ENCODE measurements at places on chromosomes 7 and 10.

GRCh38 chr7:84041649-84042048, 152.9 kb downstream of the SEMA3A start:
- DNase-seq, result no peak

DNA sequence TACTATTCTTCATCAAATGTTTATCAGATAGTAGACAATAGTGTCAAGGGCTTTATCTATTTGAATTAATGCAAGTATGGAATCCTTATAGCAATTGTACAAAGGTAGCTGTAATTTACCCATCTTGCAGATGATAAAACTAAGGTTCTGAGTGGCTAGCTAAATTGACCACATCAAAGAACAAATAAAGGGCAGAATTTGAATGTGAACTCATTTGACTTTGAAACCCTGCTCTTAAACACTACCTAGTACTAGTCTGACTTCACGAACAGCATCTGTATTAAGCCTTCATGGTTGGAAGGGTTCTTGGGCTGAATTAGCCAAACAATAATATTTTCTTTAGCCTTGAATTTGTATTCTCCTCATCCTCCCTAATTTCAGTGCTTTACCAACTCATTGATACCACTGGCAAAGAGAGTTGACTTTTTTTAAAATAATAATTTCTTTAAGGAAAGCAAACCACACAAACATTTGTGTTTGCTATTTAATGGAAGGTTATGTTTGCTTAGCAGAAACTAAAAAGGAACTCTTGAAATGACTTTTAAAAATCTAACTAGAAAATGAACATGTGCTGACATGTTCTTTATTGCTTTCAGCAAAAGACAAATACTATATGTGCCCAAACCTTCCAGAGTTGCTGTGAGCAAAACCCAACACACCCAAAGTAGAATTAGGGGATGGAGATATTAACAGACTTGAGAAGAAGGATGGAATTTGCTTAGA, 322.6 kb downstream of the RNLS start:
- DNase-seq, result no peak

- DNase-seq, result no peak
These were observed 24.9 kb downstream of the CALD1 start for GRCh38 chr7:134804351-134804750.

DNA sequence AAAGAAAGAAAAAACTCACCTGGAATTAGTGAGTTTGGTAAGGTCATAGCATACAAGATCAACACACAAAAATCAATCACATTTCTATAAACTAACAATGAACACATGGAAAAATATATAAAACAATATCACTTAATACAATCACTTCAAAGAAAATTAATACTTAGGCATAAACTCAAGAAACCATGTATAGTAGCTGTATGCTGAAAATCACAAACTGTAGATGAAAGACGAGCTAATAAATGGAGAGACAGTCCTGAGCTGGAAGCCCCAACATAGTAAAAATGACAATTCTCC, 113.8 kb upstream of the RHEB start:
- DNase-seq, result no peak

DNA sequence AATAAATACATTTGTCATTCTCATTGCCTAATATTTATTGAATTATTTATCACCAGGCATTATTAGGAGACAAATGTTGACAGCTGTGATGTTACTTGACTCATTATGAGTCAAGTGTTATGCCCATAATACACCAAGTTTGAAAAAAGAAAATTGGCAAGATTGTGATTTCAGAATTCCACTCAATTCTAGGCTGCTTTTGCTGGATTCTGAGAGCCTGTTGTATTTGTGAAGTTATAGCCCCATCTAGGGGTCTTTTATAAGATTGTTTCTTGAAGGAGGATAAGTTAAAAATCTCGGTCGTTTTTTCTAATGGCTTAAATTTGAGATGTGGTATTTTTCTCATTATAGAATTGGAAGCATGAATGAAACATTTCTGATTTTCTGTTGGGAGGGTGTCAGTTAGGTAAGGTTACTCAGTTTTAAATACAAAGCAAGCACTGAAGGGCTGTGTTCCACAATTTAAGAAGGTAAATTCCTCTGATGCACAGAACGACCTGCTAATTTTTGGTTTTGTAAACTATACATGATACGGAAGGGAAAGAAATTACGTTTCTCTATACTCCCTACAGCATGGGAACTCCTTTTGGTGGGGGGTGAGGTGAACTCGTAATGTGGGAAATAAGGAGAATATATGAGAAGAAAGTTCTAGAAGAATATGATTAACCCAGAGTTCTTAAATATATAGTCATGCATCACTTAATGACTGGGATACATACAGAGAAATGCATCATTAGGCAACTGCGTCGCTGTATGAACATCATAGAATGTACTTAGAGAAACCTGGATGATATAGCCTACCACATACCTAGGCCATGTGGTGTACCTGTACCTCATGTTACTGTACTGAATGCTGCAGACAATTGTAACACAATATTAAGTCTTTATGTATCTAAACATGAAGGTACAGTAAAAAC, 2.6 kb downstream of the STK31 start:
- DNase-seq, result peak; percentile 67

GRCh38 chr10:49178489-49179471, 9.4 kb downstream of the TMEM273 start:
- no peak for DNase-seq

DNA sequence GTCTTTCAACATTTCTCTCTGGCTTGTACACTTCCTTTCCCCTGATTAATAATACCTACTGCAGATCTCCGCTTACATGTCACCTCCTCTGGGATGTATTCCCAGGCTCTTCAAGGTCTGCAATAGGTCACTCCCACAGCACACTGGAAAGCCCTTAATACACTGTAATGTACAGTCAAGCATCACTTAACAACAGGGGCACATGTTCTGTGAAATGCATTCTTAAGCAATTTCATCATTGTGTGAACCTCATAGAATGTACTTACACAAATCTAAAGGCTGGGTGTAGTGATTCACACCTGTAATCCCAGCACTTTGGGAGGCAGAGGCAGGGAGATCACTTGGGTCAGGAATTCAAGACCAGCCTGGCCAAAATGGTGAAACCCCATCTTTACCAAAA, 1.9 kb downstream of the COX15 start:
- DNase-seq, result no peak

- no peak for DNase-seq
These were observed 21.3 kb upstream of the HERPUD2 start for GRCh38 chr7:35716038-35716803.

- no peak for DNase-seq
These were observed 305.1 kb upstream of the PITRM1 start for GRCh38 chr10:3477683-3478082.

DNA sequence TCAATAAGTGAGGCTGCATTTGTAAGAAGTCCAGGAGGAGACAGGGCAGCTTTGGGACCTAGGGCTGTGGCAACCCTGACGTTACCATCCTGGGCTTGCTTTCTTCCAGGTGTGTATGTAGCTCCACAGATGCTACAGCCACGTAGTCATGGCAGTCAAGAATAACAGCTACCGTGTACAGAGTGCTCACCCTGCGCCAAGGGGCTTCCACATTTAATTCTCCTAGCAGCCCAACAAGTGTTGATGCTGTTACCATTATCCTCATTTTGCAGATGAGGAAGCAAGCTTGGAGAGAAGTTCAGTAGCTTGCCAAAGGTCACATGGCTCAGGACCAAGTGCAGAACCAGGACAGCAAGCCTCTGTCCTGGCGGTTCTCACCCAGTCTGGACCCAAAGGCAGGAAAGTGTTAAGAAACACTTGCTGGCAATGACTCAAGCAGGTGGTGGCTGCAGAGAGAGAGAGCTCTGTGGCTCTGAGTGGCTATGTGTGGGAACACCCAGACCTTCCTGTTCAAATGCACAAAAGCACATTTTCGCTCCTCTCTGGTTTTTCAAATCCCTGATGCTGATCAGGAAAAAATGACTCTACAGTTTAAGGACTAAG, 89.8 kb downstream of the CREM start:
- no peak for DNase-seq

GRCh38 chr7:490461-491291, 29.0 kb downstream of the PDGFA start:
- peak; percentile 77 for DNase-seq

- DNase-seq, result no peak
These were observed 60.1 kb downstream of the FAM171A1 start for GRCh38 chr10:15310776-15311568.

DNA sequence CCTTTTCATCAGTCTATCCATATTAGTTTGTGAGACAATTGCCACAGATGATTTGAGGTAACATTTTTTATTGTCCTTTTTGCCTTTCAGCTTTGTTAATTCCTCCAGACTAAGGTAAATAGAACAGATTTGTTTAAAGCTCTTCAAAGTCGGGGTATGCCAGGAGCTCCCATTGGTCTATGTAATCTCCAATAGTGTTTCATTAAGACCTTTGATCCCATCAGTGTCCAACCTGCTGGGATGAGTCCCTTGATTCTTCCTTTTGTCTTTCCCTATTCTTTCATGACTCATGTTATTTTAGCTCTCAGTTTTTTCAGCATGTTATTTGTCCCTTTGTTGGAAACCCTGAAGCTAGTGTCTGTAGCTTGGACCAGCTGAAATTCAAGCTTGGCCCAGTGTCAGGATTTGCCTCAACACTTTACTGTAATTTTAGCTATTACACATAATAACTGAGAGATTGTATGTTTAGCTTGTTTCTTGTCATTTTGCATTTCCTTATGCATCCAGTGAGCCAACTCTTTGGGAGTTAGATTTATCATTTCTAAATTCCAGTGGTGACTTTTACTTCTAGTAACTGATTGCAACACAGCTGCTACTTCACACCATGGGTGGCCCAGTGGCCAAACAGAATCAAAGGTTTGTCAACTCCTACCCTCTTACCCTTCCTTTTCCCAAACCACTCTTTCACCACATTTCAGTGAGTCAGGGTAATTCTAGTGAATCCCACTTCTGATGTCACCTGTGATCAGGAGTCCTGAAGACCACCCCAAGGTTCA, 15.3 kb downstream of the AGBL3 start:
- DNase-seq, result no peak

- peak; percentile 54 for DNase-seq
These were observed 2.0 kb downstream of the HOXA11 start for GRCh38 chr7:27182861-27183681.

DNA sequence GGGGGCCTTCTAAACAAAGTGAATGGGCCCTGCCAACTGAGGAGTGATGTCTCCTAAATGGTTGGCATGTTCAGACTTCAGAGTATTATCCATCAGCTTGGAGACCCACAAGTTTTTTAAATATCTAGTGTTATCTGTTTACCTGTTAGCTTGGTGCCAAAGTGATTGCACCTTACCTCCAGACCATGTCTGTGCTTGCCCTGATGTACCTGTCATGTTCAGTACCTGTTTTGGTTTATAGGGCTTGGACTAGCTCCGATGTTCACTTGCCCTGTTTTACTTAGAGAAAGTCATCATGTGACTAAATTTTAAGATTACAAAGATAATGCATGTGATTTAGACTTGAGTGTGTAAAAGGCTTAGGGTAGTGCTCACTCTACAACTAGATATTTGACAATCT, 67.7 kb downstream of the CNNM2 start:
- no peak for DNase-seq

GRCh38 chr7:105244594-105244993, 144.1 kb downstream of the SRPK2 start:
- no peak for DNase-seq

DNA sequence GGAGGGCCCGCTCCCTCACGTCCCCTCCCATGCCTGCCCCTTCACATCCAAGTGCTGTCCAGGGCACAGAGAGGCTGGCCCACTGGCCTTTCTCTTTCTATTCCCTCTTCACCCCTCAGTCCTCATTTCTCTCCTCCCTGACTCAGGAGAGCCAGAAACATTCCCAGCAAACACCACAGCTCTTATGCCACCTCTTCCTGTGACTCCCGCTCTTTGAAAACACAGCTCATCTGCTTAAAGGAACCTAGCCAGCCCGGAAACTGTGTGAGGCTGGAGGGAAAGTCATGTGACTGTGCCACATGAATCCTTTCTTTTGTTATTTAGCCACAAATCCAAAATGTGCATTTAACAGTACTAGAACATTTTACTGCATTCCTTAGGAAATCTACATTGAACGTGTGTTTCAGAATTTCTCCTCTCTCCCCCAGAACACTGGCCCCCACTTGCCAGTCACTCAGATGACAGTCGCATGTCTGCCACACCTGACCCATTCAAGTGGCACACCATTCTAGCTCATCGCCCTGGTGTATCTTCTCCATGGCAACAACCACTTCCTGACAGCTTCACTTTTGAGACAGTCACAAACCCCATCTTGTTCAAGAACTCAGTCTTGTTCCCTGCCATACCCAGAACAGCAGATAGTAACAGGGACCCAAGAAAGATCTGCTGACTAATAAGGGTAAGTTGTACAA, 42.8 kb downstream of the GRB10 start:
- no peak for DNase-seq

- DNase-seq, result no peak
These were observed 518.8 kb downstream of the DNAJB6 start for GRCh38 chr7:157855452-157856213.

DNA sequence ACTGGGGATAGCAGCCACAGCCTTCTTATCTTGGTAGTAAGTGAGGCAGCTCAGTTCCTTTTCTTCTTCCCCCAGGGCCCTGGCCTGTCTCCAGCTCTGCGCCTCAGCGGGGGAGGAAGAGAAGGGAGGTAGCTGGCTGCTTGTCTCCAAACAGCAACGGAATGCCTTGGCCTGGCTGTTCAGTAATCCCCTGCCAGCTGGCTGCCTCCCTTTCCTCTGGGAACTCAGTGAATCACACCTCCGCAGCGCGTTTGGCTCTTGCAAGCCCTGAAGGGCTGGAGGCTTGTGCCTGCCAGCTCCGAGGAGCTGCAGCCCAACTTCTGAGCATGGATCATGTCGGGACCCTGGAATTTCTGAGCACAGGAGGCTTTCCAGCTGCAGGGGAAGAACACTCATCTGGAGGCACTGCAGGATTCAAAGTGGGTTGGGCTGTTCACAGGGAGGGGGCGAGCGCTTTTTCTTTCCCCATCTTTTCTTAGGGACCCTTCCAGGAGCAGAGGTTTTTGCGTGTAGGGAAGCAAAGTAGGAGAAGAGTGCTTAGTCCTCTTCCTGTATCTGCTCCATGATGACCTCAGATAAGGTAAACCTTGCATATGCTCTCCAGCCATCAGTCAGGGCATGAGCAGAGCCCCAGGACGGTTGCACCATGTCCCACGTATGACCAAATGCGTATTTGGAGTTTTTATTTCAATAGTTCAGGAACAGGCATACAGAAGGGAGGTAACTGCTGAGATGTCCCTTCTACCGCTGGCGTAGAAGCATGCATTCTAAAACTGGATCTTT, 253.2 kb upstream of the INHBA start:
- no peak for DNase-seq

- no peak for DNase-seq
These were observed 35.0 kb upstream of the WASL start for GRCh38 chr7:123783820-123784219.

GRCh38 chr10:13658264-13658663, 71.5 kb downstream of the PRPF18 start:
- DNase-seq, result no peak

GRCh38 chr7:11212816-11213215, 239.1 kb downstream of the PHF14 start:
- peak; percentile 60 for DNase-seq

GRCh38 chr10:114885443-114885842, 52.6 kb upstream of the TRUB1 start:
- peak; percentile 33 for DNase-seq

GRCh38 chr7:5419539-5420066, 4.0 kb downstream of the TNRC18 start:
- no peak for DNase-seq

GRCh38 chr7:90968871-90969270, 295.4 kb upstream of the FZD1 start:
- no peak for DNase-seq

- DNase-seq, result no peak
These were observed at the start of gene HHEX for GRCh38 chr10:92689663-92690210. TSS of gene HHEX (plus strand) at chr10:92689955. CDS start at chr10:92689987, 32 bp downstream.

GRCh38 chr10:49320191-49320590, 21.2 kb downstream of the C10orf71 start:
- DNase-seq, result no peak
